ENCODE measurements at places on chromosomes 7 and 10.

DNA sequence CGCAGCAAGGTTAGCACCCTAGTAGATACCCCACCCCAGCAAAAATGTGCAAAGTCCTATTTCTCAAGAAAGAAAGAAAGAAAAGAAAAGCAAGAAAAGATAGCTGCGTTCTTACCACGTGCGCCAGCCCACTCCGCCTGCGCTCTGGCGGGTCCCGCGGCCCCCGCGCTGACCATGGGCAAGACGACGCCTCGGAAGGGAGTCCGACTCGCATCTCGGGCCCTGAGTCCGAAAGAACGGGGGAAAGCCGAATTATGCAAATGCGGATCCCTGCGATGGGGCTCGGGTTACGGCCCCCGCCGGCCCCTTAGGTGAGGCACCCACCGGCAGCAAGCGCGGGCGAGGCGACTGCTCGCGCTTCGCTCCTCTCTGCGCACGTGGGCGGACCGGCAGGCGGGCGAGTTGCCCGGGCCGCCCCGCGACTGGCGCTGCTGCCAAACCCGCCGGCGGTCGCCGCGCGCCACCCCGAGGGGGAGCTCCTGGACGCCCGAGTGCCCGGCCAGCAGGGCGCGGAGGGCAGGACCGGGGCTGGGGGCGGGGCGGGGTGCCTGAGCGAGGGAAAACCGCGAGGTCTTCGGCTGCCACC is 2.4 kb upstream of the EGR2 start:
- peak; percentile 36 for DNase-seq

- DNase-seq: no peak
These were observed 219.9 kb downstream of the TCF7L2 start for GRCh38 chr10:113169853-113170460.

- DNase-seq: no peak
These were observed 49.3 kb downstream of the EEPD1 start for GRCh38 chr7:36202398-36202797.

GRCh38 chr10:121092720-121093095 is 241.5 kb downstream of the WDR11 start:
- no peak for DNase-seq

- no peak for DNase-seq
These were observed 345.7 kb upstream of the KLF6 start for GRCh38 chr10:4130685-4131084.

Data from AG20443 (cell line).